Heart right ventricle (tissue), 16 donors: ENCODE measurements at places on chromosomes 3 and 15. TPM values are rescaled to one million over a fixed set of nuclear protein-coding genes. Genes with fewer than 3 reads are reported as not detected.

The JMJD7 gene
- 14.7 TPM for total RNA-seq

The PLSCR2 gene
- total RNA-seq = not detected

The C3orf20 gene
- not detected for total RNA-seq

The CCDC191 gene
- total RNA-seq = 2.0 TPM

The TM4SF18 gene
- total RNA-seq = 12.8 TPM

The ULK3 gene
- 28.9 TPM for total RNA-seq
